ENCODE measurements at places on chromosomes 11 and 22. TPM values are rescaled to one million over a fixed set of nuclear protein-coding genes. Genes with fewer than 3 reads are reported as not detected.

GRCh38 chr22:30513462-30513861, 8.0 kb upstream of the SEC14L4 start:
- no peak for DNase-seq

CAPN5 gene
- total RNA-seq: 4.5 TPM

DNA sequence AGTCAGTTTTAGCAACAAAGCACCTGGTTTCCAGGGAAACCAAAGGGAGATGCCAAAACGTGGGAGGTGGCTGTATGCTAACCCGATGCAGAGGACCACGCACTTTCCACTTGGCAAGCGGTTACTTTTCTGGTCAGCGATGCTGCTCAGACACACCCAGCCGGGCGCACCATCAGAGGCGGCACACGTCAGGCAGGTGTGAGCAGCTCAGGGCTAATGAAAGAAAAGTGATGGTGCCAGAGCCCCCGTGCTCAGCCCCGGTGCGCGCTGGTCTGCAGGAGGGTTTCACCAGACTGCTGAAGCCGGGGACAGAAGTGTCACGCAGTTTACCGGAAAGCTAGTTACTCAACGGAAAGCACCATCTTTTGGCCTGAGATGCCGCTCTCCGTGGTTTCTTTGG, 5.7 kb downstream of the LTO1 start:
- no peak for DNase-seq

INPP5J gene
- 0.79 TPM for total RNA-seq

DNA sequence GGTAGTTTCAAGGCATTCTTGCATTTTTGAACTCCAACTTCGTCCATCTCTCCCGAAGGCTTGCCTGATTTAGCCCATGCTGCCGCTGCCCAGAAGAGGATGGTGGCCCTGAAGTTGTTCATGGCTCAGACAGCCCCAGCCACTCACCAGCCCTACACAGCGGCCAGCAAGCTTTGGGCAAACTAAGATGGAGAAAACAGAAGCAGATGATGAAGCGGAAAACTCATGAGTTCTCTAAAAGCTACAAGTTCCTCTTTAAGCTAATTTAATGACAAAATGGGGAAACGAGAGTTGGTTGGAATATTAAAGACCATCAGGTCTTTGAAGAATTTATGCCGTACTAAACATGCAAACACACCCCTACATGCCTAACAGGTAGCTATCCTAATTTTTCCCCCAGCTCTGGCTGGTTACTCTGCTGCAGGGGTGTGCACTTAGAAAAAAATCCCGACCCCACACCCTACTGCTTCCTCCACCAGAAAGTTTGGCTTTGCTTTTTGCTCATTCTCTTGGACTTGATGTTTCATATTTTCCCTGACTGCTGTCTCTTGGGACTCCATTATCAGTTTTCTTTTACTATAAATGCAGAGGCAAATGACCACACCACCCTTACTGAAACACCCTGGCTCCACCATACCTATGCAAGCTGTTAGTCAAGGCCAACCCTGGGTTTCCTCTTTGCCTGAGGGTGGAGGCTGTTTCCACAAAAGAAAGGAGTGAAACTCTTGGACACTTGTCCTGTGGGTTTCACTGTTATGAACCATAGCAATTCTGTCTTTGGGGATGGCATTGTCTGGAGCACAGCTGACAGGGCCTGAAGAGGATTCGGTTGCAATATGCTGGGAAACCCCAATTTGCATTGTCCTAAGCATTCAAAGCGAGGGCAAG, at the start of gene MPEG1:
Gene MPEG1 (minus strand): TSS at position 184 of the 888 bp plus-strand sequence. CDS start 62 bp downstream, at position 122.
- DNase-seq: no peak

RIMBP3B gene
- total RNA-seq: 0.27 TPM

BIRC3 gene
- 0.27 TPM for total RNA-seq

OR52E2 gene
- total RNA-seq: 0.23 TPM

NRGN gene
- total RNA-seq: 7.1 TPM
